ENCODE measurements at places on chromosomes 16 and 17.

- DNase-seq = peak; percentile 62
These were observed 54.6 kb downstream of the PLD6 start for GRCh38 chr17:17151541-17151940.

DNA sequence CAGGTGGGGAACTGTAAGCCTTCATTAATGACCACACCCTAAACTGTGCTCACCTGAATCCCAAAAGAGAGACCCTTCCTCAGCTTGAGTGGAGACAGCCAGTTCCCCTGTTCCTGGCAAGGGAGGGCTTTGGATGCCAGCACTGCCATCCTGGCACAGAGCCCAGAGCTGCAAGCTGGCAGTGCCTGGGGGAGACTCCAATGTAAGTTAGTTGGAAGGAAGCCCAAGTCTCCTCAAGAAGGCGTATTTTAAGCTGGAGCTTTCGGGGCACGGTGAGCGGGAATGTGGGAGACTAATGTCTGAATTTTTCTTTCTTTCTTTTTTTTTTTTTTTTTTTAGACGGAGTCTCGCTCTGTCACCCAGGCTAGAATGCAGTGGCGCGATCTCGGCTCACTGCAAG lies 4.7 kb downstream of the CDC42EP4 start:
- no peak for DNase-seq

DNA sequence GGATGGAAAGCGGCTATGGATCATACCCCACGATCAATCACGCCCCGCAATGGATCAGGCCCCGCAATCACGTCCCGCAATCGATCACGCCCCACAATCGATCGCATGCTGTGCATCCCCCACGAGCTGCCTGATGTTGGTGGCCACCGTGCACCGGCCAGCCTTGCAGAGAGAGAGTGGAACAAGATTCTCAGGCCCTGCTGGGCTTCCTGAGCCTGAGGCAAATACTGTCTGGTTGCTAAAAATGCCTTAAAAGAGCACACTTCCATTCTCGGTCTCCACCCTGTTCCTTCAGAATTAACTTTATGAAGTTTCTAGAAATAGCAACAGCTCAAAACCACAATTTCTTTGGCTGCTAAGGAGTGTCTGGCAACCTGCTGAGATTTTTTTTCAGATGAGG lies 81.5 kb downstream of the VPS53 start:
- no peak for DNase-seq

DNA sequence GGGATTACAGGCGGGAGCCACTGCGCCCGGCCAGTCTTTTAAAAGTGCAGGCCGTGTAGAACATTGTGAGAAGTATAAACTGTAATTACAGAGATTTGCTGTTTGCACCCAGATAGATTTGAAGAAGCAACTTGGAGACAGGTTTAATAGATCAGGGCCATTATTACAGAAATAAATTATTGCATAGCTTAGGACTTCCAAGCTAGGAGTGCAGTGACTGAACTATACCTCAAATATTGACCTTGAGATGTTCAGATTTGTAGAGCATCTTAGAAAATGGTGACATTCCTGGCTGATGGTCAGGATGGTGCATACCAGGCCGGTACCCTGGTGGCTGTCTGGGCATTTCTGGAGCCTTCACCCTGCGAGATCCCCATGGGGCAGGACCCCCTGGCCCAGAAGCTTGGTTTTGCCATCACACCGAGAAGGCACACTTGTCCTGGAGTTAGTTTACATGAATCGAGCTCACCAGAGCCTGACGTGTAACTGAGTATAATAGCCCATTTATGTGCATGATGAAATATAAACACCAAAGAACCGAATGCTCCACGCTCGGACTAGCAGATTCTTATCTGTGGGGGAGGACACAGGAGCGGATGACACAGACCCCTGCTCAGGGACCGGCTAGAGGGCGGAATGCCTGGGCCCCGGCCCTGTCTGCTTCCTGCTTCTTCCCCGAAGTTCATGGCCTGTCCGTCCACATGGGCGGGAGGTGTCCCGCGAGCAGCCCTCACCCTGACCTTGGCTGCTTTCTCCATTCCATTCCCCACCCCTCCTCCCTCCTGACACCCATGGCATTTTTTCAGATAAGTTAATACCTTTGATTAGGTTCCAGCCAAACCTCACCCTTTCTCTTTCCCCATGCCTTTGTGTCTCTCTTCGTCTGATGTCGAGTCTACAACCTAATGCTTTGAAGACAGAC lies 32.1 kb downstream of the CCDC40 start:
- peak; percentile 10 for DNase-seq

DNA sequence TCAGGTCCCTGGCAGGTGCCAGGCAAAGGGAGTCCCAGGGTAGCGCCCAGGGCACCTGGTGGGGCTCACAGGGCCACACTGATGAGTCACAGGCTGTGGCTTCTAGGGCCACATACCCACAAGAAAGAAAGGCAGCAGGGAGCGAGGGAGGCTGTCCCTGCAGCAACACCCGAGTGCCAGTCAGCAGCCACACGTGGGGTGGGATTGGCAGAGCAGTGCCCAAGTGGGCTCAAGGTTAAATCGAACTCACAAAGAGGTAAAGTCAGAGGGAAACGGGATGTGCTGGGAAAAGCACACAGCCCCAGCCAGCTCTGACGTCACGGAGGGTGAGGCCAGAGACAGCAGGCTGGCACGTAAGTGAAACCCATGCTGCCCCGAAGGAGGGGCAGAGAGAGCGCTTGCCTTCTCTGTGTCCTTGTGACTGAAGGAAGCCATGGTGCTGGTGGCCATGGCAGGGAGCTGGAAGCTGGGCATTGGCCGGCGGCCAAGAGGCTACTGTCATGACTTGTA lies 33.8 kb downstream of the FA2H start:
- DNase-seq = no peak

DNA sequence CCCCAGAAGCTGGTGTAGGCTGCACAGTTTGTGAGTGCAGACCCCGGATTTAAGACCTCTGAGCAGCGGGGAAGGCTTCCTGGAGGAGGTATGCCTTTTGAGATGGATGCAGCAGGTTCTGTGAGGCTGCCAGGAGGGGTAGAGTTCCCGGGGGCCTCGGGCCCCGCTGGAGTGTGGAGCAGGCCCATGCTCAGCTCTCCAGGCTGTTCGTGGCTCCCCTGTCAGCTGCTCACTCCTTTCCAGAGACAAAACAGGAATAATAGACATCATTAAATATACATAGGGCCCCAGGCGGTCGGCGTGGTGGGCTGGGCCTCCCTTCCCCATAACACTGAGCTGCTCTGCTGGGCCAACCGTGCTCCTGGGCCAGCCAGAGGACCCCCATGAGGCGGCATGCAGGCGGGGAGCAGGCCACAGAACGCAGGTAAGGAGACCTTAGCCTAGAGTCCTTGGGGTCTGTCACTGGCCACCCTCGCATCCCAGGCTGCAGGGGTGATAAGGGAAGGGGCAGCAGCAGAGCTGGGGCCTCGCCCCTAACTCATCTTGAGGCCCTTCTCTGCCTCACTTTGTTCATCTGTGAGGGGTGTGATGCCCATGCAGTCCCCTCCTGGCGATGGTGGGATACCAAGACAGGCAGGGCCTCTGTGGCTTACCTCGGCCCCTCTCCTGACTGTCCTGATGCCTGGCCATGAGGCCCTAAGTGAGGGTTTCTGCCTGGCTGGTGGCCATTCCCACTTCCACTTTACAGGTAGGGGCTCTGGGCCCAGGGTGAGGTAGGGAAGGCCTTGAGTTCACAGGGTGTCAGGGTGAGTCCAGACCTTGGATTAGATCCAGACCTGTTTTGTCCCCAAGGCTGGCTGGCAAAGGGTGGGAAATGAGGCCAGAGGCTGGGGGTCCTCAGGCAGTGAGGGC lies at the start of gene MYO15A:
Gene MYO15A (plus strand): TSS at position 356 of the 912 bp plus-strand sequence. CDS start 10,045 bp downstream, outside the sequence.
- DNase-seq = no peak

DNA sequence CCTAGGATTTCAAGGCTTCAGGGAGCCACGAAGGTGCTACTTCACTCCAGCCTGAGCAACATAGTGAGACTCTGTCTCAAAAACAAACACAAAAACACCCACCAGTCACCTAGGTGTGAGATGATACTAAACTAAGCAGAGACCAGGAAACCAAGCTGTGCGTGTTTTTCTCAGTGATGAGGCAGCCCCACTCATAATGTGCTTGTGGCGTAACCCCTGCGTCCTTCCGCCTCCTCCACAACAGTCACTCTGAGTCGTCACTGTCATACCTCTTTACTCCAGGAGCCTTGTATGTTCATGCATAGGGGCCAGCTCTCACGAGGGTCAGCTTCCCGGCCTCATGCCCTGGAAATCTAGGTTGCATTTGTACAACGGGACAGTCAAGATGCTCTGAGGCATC lies 31.1 kb upstream of the SLC47A1 start:
- DNase-seq = no peak

DNA sequence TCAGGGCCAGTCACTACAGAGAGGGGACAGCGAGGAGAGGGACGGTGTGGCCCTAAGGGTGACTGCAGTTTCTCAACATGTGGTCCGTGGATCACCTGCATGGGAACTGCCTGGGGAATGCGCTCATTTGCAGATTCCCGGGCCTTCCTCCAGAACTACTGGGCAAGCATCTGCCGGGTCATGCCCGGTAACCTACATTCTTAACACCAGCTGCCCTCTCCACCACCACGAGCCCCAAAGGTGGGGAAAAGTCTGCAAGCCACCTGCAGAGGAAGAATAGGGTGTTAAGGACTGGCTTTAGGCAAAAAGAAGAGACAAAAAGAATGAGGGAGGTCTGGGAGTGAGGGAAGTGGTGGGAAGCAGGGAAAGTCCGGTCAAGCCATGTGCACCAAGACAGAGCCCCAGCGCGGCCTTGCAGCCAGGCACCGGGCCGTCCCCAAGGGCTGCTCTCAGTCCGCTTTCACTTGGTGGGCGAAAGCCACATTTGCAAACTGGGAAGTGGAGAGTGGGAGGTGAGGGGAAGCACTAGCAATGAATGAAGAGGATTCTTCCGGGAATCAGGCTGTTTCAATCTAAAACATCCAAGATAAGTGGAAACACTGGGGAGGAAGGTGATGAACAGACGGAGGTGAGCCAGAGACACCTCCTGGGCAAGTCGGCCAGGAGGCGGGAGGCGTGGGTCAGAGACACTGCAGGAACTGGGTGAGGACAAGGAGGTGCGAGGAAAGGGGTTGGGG lies 70.3 kb downstream of the N4BP1 start:
- no peak for DNase-seq

GRCh38 chr16:29784157-29784556 lies 6.1 kb downstream of the ZG16 start:
- no peak for DNase-seq

DNA sequence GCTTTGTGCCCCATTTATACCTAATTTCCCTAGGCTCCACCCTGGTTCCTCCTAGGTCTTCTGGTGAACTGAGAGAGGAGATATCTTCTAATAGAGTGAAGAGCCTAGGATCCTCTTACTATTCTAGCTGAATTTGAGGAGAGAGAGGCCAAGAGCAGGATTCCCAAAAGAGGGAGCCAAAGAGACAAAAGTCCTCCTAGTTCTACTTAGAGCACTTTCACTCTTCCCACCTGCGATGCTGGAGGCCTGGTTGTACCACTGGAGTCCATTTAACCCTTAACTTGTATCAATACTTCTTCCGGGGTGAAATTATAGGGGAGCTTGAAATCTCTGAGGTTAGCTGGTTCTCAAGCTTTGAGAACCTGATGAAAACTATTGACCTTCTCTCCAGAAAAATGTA lies 3.4 kb upstream of the SSH2 start:
- DNase-seq = peak; percentile 22

DNA sequence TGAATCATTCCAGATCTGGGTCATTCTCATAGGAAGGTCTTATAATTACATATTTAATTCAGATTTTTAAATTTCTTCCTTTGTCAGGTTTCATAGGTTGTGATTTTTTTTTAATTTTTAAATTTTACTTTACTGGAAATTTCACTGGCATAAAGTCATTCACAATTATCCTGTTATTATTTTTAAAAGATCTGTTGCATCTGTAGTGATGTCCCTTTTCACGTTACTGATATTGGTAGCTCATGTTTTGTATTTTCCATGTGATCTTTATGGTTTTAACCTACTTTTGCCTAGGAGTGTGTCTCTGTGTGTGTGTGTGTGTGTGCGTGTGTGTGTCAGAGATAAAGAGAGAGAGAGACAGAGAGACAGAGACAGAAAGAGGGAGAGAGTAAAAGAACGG lies 216.6 kb upstream of the KCNJ16 start:
- DNase-seq = no peak

GRCh38 chr17:33745047-33745760 lies 452.1 kb upstream of the ASIC2 start:
- DNase-seq = no peak

All from fibroblast of upper back skin (primary cell).